ENCODE measurements at places on chromosomes 12 and 14.

DNA sequence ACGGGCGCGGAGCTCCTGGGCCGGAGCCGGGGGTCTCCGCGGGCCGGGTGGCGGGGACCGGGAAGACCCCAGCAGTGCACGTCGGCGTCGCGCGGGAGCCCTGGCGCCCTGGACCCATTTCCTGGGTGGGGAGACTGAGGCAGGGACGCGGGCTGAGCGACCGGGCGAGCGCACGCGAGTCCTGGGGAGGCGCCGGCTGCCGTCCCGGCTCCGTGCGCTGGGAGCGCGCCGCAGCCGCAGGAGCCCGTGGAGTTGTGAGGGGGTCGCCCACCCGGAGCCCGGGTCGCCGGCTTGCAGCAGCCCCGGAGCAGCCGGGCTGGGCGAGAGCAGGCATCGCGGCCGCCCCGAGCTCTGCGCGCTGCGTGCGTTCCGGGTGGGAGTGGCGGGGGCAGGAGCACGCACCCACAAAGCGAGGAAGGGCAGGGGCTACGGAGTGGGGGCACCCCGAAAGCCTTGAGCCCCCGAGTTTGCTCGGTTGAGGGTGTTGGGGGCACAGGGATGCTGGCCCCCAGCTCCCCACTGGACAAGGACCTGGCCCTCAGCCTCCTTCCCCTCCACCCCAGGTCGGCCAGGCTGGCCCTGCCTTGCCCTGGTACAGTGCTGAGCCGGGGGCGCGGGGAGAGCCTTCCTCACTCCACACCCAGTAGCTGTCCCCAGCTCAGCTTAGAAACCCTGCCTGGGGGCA is 620 bp downstream of the MMP17 start:
- DNase-seq: no peak

GRCh38 chr12:13573698-13574321 is 377.3 kb downstream of the EMP1 start:
- DNase-seq: no peak

- DNase-seq: no peak
These were observed 70.4 kb downstream of the TBK1 start for GRCh38 chr12:64522316-64522715.

GRCh38 chr12:9761419-9761781 is 699 bp upstream of the CD69 start:
- DNase-seq: no peak

DNA sequence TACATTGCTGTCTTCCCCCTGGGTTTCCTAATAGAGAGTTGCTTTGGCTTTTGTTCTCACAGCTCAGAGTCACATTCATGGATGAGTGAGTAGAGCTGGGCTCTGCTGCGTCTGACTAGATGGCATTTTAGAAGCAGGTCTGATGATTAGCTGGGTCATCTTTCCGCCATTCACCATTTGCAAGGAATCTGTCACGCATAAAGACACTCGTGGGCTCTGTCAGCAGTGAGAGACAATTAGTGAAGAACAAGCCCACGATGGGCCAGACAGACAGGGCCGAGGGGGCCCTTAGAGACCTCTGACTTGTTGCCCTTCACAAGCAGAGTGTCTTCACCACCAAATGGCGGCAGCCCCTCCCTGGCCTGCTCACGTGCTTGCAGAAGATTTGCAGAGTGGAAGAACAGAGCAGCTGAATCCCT is 175.0 kb downstream of the CRADD start:
- DNase-seq: no peak

DNA sequence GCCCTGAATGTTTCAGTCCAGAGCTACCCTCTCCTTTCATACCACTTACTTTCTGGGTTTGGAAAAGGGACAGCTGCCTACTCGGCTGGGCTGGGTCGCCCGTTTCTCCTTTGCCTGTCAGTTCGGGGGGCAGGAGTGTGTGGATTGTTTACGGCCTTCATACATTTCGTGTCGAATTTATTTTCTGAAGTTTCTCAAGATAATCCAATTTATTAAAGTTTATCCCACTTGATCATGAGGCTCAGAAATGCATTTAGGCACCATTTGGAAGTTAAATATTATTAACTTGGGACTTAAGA is 608 bp downstream of the ZNF410 start:
- DNase-seq: no peak

DNA sequence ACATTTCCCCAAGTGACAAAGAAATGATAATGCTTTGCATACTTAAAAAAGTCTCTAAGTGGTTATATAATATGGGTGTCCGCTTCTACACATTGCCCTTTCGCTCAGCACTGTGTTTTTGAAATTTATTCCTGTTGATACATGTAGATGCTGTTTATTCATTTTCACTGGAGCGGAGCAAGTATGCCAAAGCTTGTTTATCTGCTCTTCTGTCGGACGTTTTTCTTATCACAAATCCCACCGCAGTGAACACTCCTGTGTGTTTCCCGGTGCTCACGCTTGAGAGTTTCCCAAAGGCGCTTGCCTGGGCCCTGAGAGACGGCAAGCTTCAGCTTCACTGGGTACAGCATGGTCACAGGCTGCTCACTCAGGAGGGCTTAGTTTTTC is 50.2 kb downstream of the TPCN1 start:
- DNase-seq: no peak

GRCh38 chr12:39442831-39443080 is 164 bp downstream of the KIF21A start:
- DNase-seq: no peak

DNA sequence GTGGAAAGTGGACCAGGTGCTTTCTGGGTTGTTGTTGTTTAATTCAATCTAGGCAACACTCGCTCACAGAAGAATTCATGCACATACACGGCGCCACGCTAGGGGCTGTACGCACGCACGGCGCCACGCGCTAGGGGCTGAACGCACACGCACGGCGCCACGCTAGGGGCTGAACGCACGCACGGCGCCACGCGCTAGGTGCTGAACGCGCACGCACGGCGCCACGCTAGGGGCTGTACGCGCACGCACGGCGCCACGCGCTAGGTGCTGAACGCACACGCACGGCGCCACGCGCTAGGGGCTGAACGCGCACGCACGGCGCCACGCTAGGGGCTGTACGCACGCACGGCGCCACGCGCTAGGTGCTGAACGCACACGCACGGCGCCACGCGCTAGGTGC is 54.3 kb downstream of the NINJ2 start:
- no peak for DNase-seq

- DNase-seq: no peak
These were observed 9.7 kb upstream of the UBC start for GRCh38 chr12:124923905-124924734.

- no peak for DNase-seq
These were observed 1.8 kb upstream of the DDX47 start for GRCh38 chr12:12811343-12811742.

DNA sequence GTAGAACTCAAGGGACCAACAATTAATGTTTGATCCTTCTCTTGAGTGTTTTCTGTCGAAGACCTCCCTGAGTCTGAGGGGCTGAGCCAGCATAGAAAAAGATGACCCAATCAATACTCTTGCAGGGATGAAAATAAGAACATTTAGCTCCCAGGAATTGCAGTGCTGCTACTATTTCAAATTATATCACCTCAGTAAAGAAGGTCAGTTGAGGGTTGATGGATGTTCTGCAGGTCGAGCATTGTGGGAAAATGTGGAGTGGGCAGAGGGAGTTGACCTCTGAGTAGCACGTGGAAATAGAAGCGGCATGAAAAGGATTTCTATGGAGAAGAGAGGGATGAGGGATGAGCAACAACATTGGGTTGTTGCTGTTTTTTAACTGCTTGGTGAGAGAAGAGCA is 74.9 kb upstream of the CCDC198 start:
- no peak for DNase-seq
